ENCODE measurements at places on chromosomes 1 and 21. TPM values are rescaled to one million over a fixed set of nuclear protein-coding genes. Genes with fewer than 3 reads are reported as not detected.

The HCN3 gene
- total RNA-seq: 4.3 TPM

The MMEL1 gene
- total RNA-seq: 5.3 TPM

The SLC44A5 gene
- total RNA-seq: 2.2 TPM

The TACSTD2 gene
- total RNA-seq: not detected

The NBPF6 gene
- total RNA-seq: not detected

The RXRG gene
- not detected for total RNA-seq

Data from activated naive CD4-positive, alpha-beta T cell treated with anti-CD3 and anti-CD28 coated beads, Interleukin-2, amount 10 ng/mL, durations not matched to agents 5 hours and 36 hours (primary cell).